ENCODE measurements at places on chromosomes 2 and 18. TPM values are rescaled to one million over a fixed set of nuclear protein-coding genes. Genes with fewer than 3 reads are reported as not detected.

Gene SLC11A1
- 60.8 TPM for total RNA-seq

Gene TUBA4B
- total RNA-seq = not detected

Gene IL36G
- not detected for total RNA-seq

Gene MAP3K19
- not detected for total RNA-seq

Gene ORC2
- 35.1 TPM for total RNA-seq

Gene TACR1
- 7.3 TPM for total RNA-seq

Gene WDR43
- 56.2 TPM for total RNA-seq

Gene GALR1
- under 0.01 TPM for total RNA-seq

Gene GAREM1
- total RNA-seq = 12.6 TPM

Gene LBX2
- not detected for total RNA-seq

Gene MGAT4A
- total RNA-seq = 30.8 TPM

Gene NEU2
- total RNA-seq = not detected

Gene BMP10
- total RNA-seq = not detected

Gene HNMT
- total RNA-seq = 161 TPM

Gene GKN1
- not detected for total RNA-seq

Gene ELOA2
- total RNA-seq = not detected

Gene CNDP1
- 1.1 TPM for total RNA-seq

Gene TUBA3D
- total RNA-seq = not detected

Gene FOSL2
- total RNA-seq = 137 TPM

Gene CYRIA
- total RNA-seq = 27.4 TPM
